ENCODE measurements at places on chromosomes 13 and 19.

- no peak for DNase-seq
Measured at GRCh38 chr13:21012841-21013681, 48.3 kb downstream of the LATS2 start.

DNA sequence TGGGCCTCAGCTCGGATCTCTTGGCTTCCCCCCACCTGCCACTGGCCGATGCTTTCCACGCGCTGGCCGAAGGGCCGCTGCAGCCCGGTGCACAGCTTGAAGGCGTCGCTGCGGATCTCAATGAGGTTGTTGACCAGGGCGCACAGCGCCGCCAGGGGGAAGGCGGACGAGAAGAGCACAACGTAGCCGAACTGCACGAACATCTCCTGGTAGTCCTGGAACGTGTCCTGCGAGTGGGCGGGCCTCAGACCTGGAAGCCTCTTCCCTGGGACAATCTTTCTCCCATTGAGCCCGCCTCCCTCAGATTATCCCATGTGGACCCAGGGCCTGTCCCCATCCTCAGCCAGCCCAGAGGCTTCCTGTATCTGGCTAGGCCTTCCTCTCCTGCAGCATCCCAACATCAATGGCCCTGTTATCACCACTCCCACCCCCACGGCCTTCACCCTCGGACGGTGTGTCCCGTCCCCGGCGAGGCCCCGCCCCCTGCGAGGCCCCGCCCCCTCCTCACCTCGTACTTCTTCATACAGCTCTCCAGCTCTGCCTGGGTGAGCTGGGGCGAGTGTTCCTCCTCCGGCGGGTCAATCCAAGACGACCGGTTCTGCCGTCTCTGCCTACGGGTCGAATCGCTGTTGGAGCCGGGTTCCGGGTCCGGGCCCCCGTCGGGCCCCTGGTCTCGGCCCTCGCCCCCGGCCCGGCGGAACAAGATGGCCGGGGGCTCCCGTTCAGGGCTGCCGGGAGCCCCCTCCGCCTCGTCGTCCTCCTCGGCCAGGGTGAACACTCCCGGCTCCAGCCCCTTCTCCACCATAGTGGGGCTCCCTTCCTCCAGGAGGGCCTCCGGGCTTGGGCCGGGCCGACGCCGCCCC, 6.8 kb downstream of the ANO8 start:
- DNase-seq: no peak

DNA sequence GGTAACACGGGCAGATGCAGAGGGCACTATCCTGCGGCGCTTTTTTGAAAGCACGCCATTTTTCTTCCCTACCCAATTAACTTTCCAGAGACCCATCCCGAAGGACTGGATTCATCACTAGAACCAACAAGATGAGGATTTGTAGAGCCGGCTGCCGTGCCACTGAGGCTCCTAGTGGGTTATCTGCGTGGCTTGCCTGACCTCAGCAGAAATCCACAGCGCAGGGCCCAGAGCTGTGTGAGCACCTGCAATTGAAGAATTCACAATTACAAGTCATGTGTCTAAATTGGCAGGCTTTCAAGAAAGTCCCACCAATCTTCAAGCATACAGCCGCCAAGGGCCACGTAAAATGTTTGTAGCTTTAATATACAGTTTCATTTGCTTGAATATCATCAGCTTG, 75.5 kb downstream of the ALOX5AP start:
- no peak for DNase-seq

- no peak for DNase-seq
Measured at GRCh38 chr19:7734220-7735203, 2.6 kb upstream of the CLEC4G start.

DNA sequence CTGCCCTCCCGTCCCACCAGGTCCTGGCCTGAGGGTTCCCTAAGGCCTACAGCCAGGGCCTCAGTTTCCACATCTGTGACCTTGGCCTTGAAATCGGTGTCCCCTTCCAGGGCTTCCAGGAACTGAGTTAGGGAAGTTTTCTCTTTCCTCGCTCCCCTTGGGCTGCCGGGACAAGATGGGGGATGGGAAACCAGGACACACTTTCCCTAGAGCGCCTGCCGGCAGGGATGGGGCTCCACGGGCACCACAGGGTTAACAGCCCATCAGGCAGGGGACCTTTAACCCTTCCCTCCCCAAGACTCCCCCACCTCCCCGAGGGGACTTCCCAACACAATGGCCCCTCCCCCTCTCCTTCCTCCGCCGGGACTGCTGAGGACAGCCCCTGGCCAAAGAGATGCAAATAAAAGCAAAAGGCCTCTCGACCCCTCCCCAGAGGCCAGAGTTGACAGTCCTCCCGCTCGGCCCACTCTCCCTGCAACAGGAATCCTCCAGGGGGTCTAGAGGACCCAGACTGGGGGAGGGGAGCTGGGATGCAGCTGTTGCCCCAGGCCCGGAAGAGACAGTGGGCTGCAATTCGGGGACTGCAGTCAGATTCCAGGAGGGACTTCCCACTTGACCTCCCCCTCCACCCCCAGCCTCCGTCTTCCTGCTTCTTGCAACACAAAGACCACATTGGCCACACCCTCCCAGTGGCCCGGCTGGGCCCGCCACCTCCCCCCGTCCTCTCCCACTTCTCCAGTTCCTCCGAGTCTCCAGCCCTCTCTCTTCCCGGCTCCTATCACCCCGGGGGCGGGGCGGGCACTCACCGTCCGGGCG, 3.4 kb downstream of the BBC3 start:
- DNase-seq: peak; percentile 95

DNA sequence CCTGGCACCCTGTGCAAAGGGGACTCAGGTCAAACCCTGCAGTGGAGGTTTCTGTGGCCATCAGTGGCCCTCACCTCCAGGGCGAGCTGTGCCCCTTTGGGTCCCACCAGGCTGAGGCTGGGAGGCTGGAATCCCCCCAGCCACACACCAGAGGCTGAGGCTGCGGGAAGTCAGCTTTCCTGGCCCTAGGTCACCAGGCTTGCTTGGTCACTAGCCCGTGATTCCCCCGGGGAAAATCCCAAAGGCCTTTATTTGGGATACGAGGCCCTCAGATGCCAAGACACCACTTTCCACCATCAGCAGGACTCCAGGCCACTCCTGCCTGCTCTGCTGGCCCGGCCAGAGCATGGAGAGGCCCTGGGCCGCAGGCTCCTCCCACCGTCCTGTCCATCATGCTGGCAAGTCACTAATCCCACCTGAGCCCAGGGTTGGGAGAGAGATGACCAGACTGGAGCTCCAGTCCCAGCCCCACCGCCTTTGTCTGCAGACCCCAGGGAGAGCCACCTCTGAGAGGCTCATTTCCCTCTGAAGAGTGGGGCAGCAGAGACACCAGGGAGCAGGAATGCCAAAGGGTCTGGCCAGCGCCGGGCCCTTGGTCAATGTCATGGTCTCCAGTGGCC, 4.7 kb downstream of the NKPD1 start:
- no peak for DNase-seq

DNA sequence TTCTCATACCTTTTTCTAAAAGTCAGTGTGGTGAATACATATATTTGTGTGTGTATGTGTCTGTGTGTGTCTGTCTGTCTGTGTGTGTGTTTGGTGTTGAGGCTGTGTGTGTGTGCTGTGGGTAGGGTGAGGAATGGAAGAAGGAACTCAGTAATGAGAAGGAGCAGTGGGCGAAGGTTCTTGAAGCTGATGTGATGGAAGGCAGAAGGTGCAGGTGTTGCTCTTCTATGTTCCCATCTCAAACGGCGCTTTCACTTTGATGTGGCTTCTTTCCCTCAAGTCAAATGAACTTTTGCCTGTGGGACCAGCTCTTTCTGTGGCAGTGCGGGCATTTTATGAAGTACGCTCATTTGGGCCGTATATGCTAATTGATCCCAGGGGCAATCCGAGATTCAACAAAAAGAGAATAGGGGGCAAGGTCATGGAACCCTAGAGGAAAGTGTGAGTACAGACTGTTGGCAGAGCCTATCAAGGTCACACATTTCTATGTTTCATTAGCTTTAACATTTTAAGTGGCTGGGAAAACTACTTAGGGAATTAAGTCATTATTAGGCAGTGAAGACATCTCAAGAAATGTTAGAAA, 15.2 kb downstream of the BIVM start:
- no peak for DNase-seq

Data from foreskin melanocyte (primary cell).